KBM-7 (cell line): ENCODE measurements at places on chromosomes 2 and 18.
A peak's percentile ranks its signal among the peaks of the same experiment; 100 is the strongest.

- DNase-seq = peak; percentile 69
Measured at GRCh38 chr2:224948859-224949258, 93.4 kb downstream of the DOCK10 start.

DNA sequence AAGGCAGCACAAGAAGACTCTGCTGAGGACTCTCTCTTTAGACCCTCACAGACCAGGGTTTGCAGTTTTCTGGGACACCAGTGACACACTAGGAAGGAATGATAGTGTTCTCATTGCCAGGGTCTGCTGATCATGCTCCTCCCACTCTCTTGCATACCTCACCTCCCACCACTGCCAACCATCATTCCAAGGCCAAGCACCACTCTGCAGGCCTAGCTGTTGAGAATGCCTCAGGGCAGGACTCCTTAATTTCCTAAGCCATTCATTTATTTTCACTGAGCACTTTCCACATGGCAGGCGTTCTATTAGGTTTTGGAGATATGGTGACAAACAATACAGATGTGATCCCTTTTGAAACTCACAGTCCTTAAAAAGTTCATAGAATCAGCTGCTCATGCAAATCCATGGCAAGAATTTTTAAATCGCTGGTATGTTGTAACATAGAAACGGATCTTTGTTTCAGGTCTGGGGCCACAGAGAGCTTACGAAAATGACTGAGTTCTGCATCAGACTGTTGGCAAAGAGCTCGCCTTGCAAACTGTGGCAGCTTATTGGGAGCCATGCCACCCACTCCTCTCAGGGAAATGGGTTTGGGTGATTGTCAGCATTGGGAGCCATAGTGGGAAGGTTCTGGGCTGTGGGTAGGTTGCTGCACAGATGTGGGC, 78.5 kb downstream of the XDH start:
- DNase-seq = no peak

- no peak for DNase-seq
Measured at GRCh38 chr18:59612381-59612780, 84.8 kb downstream of the CCBE1 start.

- peak; percentile 58 for DNase-seq
Measured at GRCh38 chr18:51110073-51110797, 80.2 kb downstream of the SMAD4 start.

GRCh38 chr2:180781276-180781675, 199.1 kb upstream of the UBE2E3 start:
- no peak for DNase-seq

- no peak for DNase-seq
Measured at GRCh38 chr18:79874553-79875530, 76.6 kb downstream of the SLC66A2 start.

- DNase-seq = no peak
Measured at GRCh38 chr2:100394111-100394641, 23.3 kb downstream of the CHST10 start.

- DNase-seq = peak; percentile 65
Measured at GRCh38 chr2:62325398-62325797, 129.5 kb downstream of the B3GNT2 start.

DNA sequence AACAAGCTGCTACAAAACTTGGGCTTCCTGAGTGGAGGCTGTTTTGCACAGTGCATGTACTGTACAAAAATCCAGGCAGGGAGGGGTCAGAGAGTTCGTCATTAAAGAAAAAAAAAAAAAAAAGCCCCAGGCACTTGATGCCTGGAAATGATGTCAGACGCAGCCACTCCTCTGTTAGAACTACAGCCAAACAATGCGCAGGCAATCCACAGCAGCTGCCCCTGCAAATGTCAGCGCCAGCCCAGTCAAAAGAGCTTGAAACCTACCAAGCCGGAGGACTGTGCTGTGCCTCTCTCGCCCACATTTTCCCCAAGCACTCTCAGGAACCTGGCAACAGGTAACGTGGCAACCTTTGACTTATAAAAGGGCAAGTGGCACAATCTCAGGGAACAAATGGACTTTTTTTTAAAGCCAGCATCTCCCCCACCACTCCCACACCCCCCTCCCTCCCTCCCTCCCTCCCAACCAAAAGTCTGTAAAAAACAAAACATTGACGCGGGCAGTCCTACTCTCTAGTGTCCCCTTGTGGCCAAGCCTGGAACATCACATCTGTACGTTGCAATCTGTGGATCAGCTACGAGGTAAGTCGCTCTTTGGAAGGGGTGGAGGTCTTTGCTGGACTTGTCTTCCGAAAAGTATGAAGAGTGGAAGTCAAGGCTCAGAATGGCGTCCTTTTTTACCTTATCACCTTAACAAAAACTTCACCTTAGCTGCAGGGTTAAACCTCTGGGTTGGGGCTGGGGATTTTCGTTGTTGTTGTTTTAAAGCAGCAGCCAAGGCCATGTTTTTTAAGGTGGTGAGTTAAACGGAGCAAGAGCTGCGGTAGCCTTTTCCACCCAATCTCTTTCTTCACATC, 144.2 kb downstream of the TGIF1 start:
- DNase-seq = peak; percentile 93

- DNase-seq = peak; percentile 48
Measured at GRCh38 chr18:47260120-47260923, 8.9 kb upstream of the SKOR2 start.

- no peak for DNase-seq
Measured at GRCh38 chr2:69762513-69763494, 20.9 kb downstream of the ANXA4 start.

DNA sequence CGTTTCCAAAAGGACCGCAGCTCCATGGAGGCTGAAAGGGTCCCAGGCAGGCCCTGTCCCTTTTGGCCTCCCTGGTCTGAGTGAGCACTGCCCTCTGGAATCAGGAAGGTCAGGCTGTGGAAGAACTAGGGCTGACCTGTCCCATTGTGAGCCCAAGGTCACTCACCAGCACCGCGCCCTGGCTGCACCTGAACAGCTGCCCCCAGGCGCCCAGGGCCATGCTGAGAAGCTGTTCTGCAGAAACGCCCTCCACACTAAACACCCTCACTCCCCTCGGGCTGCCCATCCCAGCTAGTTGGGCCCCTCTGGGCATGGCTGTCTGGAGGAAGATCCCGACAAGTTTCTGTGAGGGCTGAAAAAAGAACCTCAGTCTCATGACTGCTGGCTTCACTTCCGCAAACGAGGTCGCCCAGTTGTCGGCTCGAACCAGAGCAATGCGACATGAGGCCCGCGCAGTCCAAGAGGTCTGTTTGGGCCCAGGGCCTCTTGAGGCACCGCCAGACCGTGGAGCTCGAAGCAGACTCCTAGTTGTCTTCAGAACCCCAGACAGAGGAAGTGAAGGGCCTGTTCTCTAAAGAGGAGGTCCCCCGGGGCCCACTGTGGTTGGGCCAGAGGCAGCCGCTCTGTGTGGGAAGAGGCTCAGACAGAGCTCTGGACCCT, 64.4 kb downstream of the INPP5D start:
- DNase-seq = no peak

DNA sequence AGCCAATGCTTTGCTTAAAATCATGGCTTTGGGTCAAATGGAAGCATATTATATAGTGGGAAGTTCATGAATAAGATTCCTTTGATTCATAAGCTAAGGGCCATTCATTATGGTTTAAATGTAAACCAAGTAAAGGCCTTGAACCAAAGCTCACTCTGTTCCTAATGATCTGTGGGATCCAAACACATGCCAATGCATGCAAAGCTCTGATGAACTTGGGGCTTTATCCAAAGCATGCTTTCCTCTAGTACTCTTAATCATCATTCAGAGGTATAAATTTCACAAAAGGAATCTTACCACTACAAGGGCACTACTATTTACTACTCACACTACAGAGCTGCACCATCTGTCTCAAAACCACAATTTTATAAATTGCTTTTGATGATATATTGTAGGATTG, 102.8 kb upstream of the RBMS1 start:
- no peak for DNase-seq

- no peak for DNase-seq
Measured at GRCh38 chr2:198465970-198466369, 661.6 kb downstream of the PLCL1 start.

- no peak for DNase-seq
Measured at GRCh38 chr2:235008584-235009044, 56.8 kb downstream of the SH3BP4 start.

- peak; percentile 49 for DNase-seq
Measured at GRCh38 chr2:102138331-102138730, 4.2 kb upstream of the IL1R1 start.

DNA sequence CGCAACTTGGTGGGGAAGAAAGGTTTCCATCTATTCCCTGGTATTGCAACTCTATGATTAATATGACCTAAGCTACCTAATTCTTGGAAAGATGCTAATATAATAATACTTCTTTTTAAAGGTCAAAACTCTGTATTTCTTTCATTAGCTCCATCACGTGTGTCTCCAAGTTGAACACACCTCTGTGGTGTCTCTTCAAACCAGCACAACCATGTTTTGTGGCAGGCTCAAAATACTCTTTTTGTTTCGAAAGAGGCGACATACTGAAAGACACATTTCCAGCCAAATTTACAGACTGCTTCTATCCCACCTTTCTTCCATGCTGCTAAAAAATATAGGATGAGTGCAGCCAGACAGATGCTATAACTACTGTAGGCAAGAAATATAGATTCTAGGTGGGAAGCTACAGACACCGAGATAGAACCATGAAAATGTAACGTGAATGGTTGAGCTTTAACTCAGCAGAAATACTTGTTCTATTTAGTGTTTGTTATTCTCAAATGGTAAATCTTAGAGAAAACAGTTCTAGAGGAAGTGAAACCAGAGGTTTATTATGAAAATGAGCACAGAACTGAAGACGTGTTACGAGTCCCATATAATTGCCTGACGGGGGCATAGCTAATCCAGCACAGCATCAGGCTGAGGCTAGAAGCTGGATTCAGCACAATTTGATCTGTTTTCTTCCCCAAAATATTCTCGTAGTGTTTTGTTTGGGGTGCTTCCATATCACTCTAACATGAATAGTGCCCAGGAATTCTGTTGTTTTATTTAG, 991.5 kb upstream of the FANCL start:
- DNase-seq = no peak

GRCh38 chr2:39228413-39229209, 15.2 kb downstream of the CDKL4 start:
- DNase-seq = peak; percentile 75

- no peak for DNase-seq
Measured at GRCh38 chr18:3932276-3932675, 482.3 kb downstream of the TGIF1 start.

DNA sequence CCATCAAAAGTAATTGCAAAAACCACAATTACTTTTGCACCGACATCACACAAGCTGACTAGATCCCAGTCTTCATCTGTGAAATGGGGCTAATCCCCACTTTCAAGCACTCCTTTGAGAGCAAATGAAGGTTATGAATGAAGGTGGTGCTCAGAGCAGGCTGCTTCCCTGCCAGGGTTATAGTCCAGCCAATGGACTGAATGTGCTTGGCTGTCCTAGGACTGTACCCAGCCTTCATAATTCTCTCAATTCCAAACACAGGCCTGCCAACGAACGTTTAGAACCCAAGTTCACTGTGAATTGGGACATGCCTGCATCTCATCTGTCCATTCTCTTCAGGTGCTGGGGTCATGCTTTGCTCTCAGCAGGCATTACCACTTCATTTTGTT, 27.8 kb upstream of the ICOS start:
- no peak for DNase-seq

- DNase-seq = peak; percentile 4
Measured at GRCh38 chr2:191864628-191865374, 17.9 kb upstream of the CAVIN2 start.

GRCh38 chr2:196166876-196167275, 4.5 kb downstream of the STK17B start:
- peak; percentile 82 for DNase-seq

GRCh38 chr2:199985625-199986207, 30.3 kb downstream of the MAIP1 start:
- DNase-seq = peak; percentile 84

GRCh38 chr2:201362396-201362795, 5.3 kb upstream of the FLACC1 start:
- DNase-seq = no peak

DNA sequence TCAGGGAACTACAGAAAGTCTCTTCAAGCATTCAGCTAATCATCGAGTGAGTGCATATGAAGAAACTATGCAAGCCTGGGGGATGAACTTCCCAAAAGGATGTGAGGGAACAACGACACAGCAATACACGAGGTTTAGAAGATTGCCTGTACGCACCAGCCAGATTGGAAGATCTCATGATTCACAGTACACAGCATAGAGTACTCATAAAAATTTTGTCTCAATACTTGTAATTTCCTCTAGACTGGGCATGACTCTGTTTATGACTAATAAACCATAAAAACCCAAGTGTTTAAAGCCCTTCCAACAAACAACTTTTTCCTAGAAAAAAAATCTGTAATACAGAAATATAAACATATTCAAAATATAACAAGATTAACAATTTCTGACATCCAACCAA, 279.7 kb downstream of the KCNJ3 start:
- no peak for DNase-seq

GRCh38 chr2:8819194-8819593, 18.2 kb downstream of the KIDINS220 start:
- DNase-seq = no peak

GRCh38 chr2:216236486-216236885, 127.3 kb downstream of the XRCC5 start:
- no peak for DNase-seq

GRCh38 chr2:200533754-200534153, 7.7 kb downstream of the SGO2 start:
- no peak for DNase-seq

DNA sequence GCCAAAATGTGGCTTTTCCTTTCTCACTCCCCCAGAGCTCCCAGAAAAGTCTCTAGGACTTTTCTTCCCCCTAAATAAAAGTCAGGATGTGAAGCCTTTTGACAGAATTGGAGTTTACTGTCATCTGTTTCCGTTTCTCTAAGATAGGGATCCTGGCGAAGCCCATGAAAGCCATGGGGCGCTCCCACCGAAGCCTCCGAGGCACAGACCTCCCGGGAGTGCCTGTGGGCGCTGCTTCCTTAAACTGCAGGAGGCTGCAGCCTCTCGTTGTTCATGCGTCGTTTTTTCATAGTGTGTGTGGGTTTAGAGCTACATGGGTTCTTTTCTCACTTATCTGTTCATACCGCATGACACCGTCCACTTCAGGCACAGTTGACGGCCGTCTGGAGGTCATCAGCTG, 56.8 kb downstream of the ASAP2 start:
- DNase-seq = peak; percentile 80
